ENCODE measurements at places on chromosomes 7 and 10.

DNA sequence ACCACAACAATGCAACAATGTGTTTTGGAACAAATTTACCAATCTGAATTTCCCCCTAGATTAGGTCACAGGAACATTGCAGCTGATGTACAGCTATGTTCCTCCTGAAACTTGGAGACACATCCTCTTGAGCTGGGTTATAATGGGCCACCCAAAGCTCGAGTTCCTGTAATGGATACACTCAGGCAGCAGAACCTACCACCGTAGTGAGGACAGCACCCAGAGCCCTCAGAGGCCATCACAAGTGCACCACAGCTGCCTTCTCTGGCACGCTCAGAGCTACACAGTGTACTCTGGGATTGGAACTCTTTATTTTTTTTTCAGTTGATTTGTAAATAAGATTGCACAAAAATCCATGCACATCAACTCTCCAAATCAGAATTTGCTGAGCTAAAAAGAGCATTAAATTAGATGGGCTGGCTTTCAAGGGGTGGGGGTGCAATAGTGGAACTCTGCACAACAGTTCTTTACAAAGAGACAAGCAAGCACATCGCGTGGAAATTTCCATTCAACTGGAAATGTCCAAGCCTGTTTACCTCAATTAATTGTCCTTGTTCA is 56.7 kb downstream of the EGFR start:
- no peak for DNase-seq

- DNase-seq: no peak
Measured at GRCh38 chr10:102286216-102286615, 40.9 kb downstream of the GBF1 start.

DNA sequence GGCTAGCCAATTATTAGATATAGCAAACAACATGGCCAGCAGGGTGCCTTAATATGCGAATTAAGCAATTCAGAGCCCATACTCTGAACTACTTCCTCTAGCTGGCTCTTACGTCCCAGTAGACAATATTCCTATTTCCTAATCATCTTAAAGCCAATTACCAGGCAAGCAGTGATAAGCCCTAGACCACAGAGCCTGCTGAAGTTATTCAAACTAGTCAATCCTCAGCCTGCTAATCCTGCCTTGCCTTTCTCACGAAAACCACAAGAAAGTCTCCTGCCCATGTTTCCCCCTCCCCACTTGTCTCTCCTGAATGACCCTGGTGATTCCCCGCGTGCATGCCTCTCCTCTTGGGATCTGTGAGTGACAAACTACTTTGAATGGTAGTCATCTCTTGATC is 86.8 kb upstream of the CACNA2D1 start:
- DNase-seq: no peak

- no peak for DNase-seq
Measured at GRCh38 chr7:138166681-138167080, 90.4 kb downstream of the AKR1D1 start.

DNA sequence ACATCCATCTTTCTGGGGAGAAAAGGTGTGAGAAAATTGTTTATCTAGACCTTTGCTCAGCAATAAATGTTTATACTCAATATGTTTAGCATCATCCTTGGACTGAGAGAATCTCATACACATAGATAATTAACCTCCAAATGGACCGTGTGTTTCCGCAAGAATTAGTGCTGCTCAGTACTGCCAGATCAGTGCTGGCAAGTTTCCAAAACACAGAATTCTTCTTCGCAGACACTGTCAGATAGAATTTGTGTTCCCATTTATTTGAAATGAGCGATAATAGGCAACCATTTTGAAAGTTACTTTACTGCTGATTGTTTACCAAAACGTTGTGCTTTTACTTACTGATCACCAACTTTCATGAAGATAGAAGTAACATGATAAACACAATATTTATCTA is 33.7 kb downstream of the STAMBPL1 start:
- DNase-seq: no peak

DNA sequence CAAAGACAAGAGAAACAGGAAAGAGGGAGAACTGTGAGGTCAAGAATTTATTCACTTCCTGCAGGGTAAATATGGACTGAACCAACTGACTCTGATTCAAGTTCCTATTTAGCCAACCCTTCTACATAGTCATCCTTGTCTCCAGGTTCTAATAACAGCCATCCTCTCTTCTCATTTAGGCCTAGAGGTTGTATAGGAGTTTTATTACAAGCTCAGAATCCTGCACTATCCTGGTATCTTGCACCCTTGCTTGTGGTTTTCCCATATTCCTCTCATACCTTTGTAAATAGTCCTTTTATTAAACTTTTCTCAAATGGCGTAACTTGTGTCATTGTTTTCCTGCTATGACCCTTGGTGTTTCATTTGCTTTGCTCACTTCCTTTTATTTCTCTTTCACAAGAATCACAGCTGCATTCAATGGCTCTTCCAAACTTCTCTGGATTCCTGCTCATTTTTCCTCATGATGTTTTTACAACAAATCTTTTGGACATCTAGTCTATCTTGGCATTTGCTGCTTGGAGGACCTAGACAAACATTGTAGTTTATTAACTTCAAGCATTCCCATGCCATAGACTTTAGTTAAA is 12.4 kb upstream of the OR2A5 start:
- no peak for DNase-seq

DNA sequence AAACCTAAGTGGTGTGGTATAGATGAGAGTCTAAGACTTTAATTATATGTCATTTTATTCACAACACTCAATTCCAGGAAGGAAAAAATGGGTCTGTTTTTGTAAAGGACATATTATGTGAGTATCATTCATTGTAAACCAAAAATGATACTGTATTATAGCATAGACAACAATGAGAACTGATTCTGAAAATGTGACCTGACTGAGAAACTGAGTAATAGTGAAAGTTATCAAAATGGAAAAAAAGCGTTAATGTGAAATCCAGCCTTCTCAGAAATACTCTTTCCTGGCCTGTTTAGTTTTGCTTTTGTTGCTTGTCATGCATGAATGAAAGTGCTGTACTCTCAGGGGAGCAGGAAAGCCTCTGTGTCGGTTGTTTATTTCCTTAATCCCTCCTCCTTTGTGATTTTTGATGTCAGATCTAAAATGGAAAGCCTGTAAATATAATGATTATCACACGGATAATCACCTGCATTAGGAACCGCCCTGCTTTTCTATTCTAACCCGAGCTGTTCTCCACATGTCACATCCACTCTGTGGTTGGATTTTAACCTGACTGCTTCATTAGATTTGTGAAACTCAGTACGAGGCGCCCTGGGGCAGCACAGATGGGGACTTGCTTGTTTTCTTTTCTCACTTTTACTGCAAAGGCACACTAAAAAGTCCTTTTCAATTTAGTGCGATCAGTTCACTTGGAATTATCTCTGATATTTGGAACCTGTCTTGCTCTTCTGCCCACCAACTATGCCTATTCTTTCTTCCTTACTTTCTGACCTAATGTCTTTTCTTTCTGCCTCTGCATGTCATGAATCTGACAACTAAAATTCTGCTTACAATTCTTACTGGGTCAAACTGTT is 240.9 kb upstream of the KAT6B start:
- DNase-seq: no peak

- DNase-seq: no peak
Measured at GRCh38 chr10:63766745-63767137, 245.5 kb downstream of the REEP3 start.

DNA sequence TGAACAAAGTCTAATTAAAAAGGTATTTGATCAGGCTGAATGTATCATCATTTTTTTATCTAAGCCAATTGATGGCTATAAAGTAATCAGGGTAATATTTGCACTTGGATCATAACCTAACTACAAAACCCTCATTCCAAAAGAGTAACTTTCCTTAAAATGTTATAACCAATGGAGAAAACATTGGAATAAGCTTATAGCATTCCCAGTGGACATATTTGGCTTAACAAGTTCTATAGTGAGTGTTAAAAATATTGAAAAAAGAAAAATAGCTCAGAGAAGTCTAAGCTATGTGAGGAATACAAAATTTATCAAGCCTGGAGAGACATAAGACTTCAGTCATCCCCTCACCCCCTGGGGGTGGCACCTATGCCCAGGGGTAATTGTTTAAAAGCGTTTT is 358.8 kb downstream of the LRRTM3 start:
- no peak for DNase-seq

GRCh38 chr7:135904282-135904681 is 72.9 kb downstream of the MTPN start:
- DNase-seq: no peak

DNA sequence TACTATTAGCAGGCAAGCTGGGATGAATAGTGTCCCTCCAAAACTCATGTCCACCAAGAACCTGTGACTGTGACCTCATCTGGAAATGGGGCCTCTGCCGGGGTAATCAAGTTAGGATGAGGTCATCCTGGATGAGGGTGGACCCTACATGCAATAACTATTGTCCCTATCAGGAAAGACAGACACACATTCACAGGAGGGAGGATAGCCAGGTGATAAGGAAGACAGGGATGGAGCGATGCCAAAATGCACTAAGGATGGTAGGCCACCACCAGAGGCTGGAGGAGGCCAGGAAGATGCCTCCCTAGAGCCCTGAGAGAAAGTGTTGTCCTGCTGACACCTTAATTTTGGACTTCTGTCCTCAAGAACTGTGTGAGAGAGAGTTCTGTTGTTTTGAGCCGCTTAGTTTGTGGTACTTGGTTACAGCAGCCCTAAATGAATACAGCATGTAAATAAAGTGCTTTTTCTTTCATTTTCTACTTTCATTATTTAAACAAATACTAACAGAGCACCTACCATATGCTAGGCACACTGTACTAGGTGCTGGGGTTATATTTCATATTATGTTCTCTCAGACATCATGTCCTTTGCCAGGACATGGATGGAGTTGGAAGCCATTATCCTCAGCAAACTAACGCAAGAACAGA is 111.9 kb downstream of the USP6NL start:
- no peak for DNase-seq

All from cortex of kidney (tissue), 1 donor.